Fibroblast of upper back skin (primary cell): ENCODE measurements at places on chromosomes 4 and X.

- DNase-seq, result peak; percentile 5
Measured at GRCh38 chr4:183038436-183038835, 60.6 kb upstream of the WWC2 start.

- peak; percentile 71 for DNase-seq
Measured at GRCh38 chr4:137819964-137820383, 287.7 kb upstream of the PCDH18 start.

DNA sequence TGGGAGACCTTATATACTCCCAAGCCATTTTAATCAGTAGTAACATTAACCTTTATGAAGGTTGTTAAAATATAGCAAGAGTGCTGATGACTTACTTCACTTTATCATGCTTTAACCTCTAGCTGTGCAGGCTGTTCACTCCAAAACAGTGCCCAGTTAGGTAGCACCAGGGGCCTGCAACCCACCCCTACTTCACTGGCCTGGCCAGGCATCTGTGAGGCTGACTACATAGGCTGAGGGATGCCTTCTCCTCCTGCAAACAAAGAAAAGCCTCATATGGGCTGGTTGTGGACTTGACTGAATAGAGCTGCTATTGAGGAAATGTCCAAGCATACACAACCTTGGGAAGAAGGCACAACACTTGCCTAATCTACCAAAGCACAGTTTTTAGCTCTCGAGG, 172.8 kb downstream of the SHROOM3 start:
- no peak for DNase-seq

- DNase-seq, result no peak
Measured at GRCh38 chr4:129176864-129177263, 80.9 kb downstream of the C4orf33 start.

DNA sequence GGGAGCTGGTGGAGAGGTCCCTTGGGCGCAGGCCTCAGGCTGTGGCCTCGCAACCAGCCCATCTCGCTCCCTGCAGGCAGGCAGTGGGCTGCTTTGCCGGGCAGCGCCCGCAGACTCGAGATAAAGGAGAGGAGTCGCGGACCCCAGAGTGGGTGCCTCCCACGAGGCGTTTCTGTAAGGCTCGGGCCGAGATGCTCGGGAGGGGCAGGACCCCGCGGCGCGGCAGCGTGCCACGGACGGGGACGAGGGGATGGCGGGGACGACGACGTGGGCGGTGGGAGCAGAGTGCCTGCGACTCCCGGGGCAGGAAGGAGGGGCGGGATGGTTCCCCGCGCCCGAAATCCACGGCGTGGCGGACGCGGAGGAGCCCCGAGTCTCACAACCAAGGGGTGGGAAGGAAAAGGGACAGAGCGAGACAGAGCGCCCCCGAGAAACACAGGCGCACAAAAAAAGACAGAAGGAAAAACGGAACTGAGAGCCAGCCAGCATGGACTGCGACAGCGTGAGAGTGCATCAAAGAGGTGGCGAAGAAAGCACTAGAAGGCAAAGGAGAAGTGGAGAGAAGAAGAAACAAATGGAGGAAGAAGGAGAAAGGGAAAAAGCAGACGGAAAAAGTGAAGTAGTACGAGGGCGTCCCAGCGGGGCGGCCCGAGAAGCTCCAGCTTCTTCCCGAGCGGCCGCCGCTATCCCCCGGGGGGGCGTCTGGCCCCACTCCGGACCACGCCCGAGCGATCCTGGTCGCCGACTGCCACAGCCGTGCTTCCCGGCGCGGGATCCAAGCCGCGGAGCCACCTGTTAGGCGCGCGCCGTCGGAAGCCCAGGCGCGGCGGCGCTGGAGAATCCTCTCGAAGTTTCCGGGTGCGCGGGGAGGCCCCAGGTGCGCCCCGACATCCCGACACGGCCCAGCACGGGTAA, 1.5 kb downstream of the BEND4 start:
- DNase-seq, result no peak
